ENCODE measurements at places on chromosomes 11 and 22.
A peak's percentile ranks its signal among the peaks of the same experiment; 100 is the strongest.

DNA sequence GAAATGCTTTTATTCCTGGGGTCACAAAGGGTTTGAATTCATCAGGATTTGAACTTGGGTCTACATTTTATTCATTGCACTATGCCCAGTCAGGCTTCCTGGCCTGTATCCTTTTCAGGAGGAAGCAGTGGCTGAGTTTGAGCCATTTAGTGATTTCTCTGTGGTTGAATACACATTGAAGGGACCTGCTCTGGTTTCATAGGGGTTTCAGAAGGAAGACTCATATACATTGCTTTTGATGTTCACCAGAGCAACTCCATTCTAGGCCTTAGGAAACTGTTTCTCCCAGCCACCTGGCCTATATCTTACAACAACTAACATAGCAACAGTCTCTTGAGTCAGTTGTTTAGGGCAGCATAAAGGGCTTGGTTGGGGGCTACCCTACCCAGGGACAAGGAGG lies 165.7 kb downstream of the INSC start:
- DNase-seq: no peak

DNA sequence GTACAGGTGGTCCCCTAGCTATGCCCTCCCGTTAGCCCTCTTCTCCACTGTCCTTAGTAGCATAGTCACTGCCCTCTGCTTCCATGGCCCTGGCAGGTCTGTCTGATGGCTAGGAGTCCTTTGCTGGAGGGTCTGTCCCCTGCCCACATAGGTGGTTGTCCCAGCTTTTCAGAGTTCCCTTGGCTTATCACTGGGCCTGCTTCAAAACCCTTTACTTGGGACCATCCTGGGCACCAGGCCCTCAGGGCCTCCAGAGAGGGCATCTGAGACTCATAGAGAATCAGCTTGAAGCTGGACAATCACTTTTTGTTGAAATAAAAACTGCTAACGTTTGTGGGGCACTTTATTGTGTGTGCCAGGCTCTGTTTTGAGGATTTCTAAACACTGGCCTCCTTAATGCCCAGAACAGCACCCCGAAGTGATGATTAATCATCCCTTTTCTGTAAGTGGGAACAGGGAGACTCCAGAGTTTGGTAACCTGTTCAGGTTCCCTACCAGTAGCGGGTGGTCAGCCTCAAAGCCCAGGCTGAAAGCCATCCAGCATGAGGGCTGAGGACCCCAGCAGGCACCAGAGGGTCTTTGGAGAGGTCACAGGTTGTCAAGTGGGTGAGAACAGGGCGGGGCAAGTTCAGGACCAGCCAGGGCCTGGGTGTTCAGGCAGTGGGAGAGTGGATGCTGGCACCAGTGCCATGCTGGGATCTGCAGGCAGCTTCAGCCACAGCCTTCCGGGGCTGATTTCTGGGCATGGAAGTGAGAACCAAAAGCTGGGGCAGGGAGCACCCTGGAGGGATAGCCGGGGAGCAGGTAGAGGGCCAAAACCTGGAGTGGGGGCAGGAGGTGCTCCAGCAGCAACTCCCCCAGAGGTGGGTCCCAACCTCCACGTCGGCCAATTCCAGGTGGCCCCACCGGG lies 495 bp upstream of the KCNK4 start:
- DNase-seq: no peak

DNA sequence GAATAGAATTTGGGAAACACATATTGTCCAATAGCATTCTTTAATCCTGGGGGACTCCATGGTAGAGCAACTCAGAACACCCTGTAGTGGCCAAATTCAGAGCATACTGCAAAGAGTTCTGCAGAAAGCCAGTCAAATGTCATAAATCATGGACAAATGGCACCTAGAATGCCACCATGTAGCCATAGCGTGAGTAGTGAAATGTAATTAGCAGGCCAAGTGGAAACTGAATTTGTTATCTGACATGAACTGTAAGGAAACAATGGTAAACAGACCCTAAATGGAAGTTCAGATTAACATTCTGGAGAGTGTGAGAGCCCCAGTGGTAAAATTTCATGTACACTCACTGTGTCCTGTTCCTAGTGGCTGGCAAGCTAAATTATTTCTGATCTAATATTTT lies 7.0 kb upstream of the PRSS23 start:
- DNase-seq: no peak

DNA sequence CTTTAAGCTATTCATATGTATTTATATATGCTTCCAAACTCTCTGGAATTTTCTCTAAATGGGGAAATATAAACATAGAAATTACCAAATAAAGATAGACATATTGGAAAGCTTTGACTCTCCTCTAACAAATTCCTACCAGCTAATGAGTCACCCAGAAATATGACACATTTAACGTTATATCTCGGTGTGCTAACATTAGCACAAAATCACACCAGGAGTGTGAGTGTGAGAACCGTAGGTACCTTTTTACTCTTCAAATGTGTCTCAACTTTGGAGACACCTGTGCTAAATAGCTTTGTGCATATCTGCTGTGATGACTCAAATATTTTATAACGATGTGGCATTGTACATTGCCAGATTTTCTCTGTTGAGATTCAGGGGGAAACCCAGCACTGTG lies 714.4 kb downstream of the METTL15 start:
- no peak for DNase-seq

- DNase-seq: no peak
Measured at GRCh38 chr22:36727110-36727509, 23.6 kb upstream of the CACNG2 start.

- DNase-seq: no peak
Measured at GRCh38 chr22:41048791-41049717, 43.3 kb upstream of the EP300 start.

GRCh38 chr11:78420796-78421209 lies 3.2 kb upstream of the GAB2 start:
- no peak for DNase-seq

DNA sequence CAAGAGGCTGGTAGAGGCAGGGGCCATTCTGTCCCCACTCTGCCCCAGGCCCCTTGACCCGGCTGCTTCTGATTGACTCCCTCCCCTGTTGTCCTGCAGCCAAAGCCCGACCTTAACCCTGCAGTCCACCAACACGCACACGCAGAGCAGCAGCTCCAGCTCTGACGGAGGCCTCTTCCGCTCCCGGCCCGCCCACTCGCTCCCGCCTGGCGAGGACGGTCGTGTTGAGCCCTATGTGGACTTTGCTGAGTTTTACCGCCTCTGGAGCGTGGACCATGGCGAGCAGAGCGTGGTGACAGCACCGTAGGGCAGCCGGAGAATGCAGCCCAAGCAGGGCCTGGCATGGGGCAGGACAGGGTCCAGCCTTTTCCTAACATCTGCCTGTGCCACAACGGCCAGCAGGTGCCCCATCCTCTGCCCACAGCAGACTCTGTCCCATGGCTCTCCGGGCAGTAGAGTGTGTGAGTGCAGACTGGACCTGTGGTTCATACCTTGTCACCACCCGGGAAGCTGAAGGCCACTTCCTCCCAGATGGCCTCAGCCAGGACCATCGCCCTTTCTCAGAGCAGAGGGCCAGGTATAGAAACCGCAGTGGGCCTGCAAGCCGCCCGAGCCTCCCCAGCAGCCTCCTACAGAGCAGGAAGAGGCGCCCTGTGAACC lies 26.8 kb upstream of the MGAT3 start:
- DNase-seq: no peak

GRCh38 chr22:37893583-37893983 lies 12.5 kb upstream of the MICALL1 start:
- DNase-seq: no peak

GRCh38 chr11:45905095-45905494 lies 2.0 kb downstream of the FREY1 start:
- DNase-seq: no peak

- no peak for DNase-seq
Measured at GRCh38 chr11:64040684-64041322, 5.1 kb downstream of the FLRT1 start.

DNA sequence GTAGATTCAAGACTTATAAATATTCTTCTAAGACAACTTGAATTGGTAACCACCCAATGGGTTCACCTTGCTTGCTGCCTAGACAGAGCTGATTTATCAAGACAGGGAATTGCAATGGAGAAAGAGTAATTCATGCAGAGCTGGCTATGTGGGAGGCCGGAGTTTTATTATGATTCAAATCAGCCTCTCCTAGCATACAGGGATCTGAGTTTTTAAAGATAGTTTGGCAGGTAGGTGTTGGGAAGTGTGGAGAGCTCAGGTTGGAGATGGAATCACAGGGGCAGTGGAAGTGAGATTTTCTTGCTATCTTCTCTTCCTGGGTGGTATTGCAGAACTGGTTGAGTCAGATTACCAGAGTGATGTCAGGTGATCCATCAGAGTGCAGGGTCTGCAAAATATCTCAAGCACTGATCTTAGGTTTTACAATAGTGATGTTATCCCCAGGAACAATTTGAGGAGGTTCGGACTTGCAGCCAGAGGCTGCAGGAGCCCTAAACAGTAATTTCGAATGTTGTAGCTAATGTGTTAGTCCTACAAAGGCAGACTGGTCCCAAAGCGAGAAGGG lies 1448.6 kb upstream of the RAG2 start:
- DNase-seq: no peak

GRCh38 chr11:12043959-12044791 lies 35.7 kb upstream of the DKK3 start:
- peak; percentile 45 for DNase-seq

- DNase-seq: no peak
Measured at GRCh38 chr22:27462190-27462589, 339.4 kb downstream of the MN1 start.

GRCh38 chr11:65658174-65659021 lies 4.3 kb downstream of the RELA start:
- no peak for DNase-seq

DNA sequence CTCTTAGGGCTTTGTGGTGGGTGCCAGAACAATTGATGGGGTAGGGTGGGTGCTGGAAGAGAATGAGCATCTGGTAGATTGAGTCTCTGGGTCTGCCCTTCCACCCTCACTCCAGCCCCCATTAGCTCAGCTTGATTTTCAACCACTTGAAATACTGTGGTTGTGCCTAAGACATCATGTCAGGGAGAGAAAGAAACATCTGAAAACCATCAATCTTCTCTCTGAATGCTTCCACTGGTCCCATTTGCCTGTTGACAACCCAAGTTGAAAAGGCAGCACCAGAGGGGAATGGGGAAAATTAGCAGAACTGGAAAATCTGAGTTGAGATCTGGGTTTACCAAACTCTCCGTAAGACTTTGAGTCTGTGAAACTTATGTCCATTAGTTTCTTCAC lies 26.1 kb downstream of the CD44 start:
- DNase-seq: no peak

DNA sequence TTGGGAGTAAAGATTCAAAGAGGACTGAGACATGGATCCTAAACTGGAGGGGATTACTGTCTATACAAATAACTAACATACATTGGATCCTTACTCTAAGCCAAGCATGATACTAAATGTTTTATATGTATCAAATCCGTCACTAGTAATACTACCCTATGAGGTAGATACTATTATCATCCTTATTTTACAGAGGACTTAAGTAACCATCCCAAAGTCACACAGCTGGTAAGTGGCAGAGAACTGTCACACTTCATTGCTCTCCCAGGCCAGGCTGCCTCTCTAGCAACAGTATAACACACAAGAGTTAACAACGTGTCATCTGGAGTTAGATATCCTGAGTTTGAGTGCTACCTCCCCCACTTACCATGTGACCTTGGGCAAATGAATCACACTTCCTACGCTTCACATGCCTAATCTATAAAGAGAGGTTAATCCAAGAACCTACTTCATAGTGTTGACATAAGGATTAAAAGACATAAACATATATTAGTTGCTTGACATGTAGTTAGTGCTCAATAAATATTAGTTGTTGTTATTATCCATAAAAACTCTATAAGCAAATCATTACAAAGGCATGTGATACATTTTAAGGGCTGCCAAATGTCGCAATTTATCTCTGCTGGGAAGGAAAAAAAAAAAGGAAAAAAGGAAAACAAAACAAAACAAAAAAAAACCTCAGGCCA lies 33.8 kb upstream of the SPON1 start:
- no peak for DNase-seq

DNA sequence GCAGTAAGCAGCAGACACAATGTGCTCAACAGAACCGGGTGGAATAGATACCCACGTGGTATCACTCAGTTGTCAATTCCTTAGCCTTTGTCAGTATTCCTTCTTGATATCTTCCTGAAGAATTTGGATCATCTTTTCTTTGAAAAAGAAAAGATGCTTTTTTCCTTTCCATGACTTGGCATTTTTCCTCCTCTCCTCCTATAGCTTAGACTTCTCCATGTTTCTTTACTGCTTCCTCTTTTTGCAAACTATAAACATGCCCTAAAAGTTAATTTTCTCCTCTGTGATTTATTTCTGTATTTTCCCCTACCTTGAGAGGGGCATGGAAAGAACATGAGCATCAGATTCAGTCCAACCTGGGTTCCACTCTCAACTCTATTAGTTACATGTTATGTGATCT lies 11.7 kb downstream of the CBLIF start:
- DNase-seq: no peak

DNA sequence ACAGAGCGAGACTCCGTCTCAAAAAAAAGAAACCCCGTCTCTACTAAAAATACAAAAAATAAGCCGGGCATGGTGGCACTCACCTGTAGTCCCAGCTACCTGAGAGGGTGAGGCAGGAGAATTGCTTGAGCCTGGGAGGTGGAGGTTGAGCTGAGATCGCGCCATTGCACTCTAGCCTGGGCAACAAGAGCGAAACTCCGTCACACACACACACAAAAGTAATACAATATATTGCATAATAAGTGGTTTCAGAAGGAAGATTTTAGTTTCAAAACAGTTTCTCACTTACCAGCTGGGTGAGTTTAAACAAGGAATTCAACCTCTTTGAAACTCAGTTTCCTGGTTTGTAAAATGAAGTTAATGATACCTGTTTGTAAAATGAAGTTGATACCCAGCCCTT lies 32.7 kb upstream of the HTR3A start:
- DNase-seq: no peak

DNA sequence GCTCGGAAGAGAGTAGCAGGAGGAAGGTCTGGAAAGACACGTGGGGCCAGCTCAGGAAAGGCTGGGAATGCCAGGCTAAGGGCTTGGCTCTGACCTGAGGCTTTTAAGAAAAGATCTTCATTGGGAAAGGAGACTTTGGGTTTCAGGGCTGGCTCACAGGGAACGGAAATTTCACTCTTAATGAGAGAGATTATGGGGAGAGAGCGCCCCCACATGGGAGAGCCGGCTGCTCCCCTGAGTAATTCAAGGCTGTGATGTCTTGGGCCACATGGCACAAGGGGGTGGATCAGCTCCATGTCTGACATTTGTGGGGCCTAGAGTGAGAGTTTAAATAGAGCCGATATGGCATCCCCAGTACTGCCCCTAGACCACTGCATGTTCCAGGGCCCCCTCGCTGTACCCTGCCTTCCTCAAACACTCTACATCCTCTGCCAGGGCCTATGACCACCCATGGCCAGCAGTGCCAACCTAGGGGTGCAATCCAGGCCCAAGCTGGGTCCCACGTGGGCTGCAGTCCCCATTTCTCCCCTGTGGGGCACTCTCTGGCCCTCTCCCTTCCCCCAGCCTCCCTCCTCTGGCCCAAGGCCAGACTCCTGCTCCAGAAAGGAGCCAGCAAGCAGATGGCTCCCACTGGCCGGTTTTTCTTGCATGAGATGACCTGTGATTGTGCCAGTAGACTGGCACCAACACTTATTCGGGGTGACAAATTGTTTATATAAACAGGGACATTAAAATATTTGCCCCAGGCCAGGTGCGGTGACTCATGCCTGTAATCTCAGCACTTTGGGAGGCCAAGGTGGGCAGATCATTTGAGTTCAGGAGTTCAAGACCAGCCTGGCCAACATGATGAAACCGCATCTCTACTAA lies 75.2 kb downstream of the ISX start:
- no peak for DNase-seq
